ENCODE measurements at places on chromosomes 16 and 17. TPM values are rescaled to one million over a fixed set of nuclear protein-coding genes. Genes with fewer than 3 reads are reported as not detected.

GRCh38 chr16:25107466-25107792 lies 4.1 kb upstream of the LCMT1 start:
- H3K4me1 ChIP-seq, result peaks cover 32% of the 10 kb centered on the region
- no peak for DNase-seq
- H3K36me3 ChIP-seq, result no peaks in the 10 kb centered on the region
- H3K27ac ChIP-seq, result peak overlapping the region; percentile 92
- H3K4me3 ChIP-seq, result peak overlapping the region; percentile 94

DNA sequence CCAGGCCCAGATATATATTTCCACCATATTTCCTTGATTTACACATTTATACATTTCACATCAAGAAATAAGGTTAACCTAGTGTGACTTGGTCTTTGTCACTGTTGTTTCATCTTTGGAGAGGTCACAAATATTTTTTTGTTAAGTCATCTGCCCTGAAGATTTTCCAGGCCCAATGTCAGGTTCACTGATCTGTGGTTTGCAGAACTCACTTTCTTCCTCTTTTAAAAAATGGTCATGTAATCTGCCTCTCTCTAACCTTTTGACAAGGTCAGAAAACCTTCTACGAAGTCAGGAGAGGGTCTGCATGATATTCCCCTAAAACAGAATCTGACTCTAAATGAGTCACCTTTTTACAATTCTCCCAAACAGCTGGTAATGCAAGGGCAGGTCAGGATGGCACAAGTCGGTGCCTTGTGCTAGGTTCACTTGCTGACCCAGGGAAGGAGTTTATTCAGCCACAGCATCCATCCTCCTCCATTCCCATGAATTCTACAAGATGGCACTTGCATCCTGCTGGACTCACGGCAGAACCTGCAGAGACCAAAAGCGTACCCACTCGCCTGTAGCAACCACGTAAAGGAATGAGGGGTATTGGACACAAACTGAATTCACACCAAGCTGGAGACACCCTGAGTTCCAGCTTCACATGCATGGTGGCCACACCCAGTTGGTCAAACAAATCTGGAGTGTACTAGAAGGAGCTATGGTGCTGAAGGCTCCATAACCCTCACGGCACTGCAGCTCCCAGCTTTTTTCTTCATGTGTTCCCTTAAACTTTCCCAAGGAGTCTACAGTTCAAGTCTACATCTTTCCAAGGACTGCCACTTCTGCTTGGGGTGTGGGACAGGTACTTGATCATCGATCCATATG lies 1.6 kb upstream of the KIAA0513 start:
- H3K27ac ChIP-seq, result no peak overlapping the region
- no peak for DNase-seq

Gene SLC6A4
- 0.02 TPM for total RNA-seq

Gene MSLN
- not detected for total RNA-seq

Gene DHODH
- 27.1 TPM for total RNA-seq
